ENCODE measurements at places on chromosomes 2 and 18. TPM values are rescaled to one million over a fixed set of nuclear protein-coding genes. Genes with fewer than 3 reads are reported as not detected.

KHK gene
- total RNA-seq: 2.5 TPM

- peaks cover 80% of the 10 kb centered on the region for H3K4me1 ChIP-seq
- no peak overlapping the region for H3K4me3 ChIP-seq
- peak overlapping the region; percentile 43 for H3K27ac ChIP-seq
- no peaks in the 10 kb centered on the region for H3K36me3 ChIP-seq
Measured at GRCh38 chr2:239208465-239209180, 192.2 kb downstream of the HDAC4 start.

- H3K36me3 ChIP-seq: no peaks in the 10 kb centered on the region
- H3K4me3 ChIP-seq: no peak overlapping the region
- H3K27me3 ChIP-seq: no peaks in the 10 kb centered on the region
- no peaks in the 10 kb centered on the region for H3K4me1 ChIP-seq
- DNase-seq: no peak
Measured at GRCh38 chr2:229130522-229130921, 140.6 kb downstream of the PID1 start.

GRCh38 chr2:191202209-191202721 is 42.9 kb upstream of the MYO1B start:
- H3K4me1 ChIP-seq: no peaks in the 10 kb centered on the region
- H3K27me3 ChIP-seq: no peaks in the 10 kb centered on the region
- no peaks in the 10 kb centered on the region for H3K36me3 ChIP-seq
- no peak overlapping the region for H3K4me3 ChIP-seq

GRCh38 chr2:196252408-196253115 is 81.2 kb upstream of the STK17B start:
- H3K27ac ChIP-seq: no peak overlapping the region
- H3K36me3 ChIP-seq: no peaks in the 10 kb centered on the region
- H3K4me3 ChIP-seq: no peak overlapping the region

- DNase-seq: peak; percentile 82
- H3K27me3 ChIP-seq: no peaks in the 10 kb centered on the region
- H3K27ac ChIP-seq: peak overlapping the region; percentile 1
Measured at GRCh38 chr2:216842636-216843035, 17.2 kb downstream of the TNP1 start.

GRCh38 chr18:10455726-10456453 is 1.5 kb downstream of the APCDD1 start:
- no peaks in the 10 kb centered on the region for H3K36me3 ChIP-seq
- peaks cover 46% of the 10 kb centered on the region for H3K27me3 ChIP-seq
- peak overlapping the region; percentile 68 for H3K4me3 ChIP-seq
- no peak overlapping the region for H3K27ac ChIP-seq

DNA sequence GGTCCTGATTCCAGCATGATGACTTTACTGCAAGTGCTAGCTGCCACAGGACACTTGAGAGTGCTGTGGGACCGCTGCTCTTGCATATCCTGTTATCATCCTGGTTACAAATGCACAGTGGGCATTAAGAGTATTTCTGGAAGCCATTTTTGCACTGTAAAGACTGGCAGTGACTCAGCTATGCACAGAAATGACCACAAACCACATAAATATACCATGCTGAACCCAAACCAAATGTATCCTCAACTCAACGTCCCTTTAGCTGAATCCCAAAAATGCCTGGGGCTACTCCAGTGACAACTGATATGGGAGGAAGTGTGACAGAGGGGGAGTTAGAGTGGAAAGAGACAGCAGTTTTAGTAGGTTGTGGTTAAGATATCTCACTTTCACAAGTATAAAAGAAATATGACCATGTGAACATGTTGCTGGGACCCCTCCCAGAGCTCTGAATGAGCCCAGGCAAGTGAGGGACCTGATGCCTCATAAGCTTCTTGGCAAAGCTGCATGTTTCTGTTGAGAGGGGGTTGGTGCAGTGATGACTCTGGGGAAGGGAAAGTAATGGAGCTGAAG is 37.3 kb downstream of the RHBDD1 start:
- no peak overlapping the region for H3K27ac ChIP-seq
- peaks cover 11% of the 10 kb centered on the region for H3K36me3 ChIP-seq
- H3K27me3 ChIP-seq: no peaks in the 10 kb centered on the region

DNA sequence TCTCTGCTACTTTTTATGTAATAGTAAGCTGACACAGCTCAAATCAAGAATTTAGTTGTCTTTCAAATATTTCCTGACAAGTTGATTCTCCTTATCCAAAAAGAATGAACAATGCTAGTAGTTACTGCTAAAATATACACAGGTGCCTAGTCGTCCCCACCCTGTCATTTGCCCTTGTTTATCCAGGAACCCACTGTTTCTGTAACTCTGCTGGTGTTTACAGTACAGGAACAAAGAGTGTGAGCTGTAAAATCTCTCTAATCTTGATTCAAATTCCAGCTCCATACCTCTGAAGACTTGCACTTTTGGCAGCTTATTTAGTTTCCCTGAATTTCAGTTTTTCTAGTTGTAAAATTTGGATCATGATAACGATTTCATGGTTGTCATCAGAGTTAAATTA is 21.1 kb upstream of the SCYGR2 start:
- no peaks in the 10 kb centered on the region for H3K27me3 ChIP-seq
- H3K36me3 ChIP-seq: no peaks in the 10 kb centered on the region
- no peaks in the 10 kb centered on the region for H3K4me1 ChIP-seq
- no peak overlapping the region for H3K27ac ChIP-seq
- H3K4me3 ChIP-seq: no peak overlapping the region

Measured in psoas muscle (tissue), 8 donors.